ENCODE measurements at places on chromosomes 1 and 21. TPM values are rescaled to one million over a fixed set of nuclear protein-coding genes. Genes with fewer than 3 reads are reported as not detected.

LINGO4 gene
- 0.16 TPM for total RNA-seq

CLIC6 gene
- total RNA-seq: 0.21 TPM

OVAAL gene
- not detected for total RNA-seq

S1PR1 gene
- total RNA-seq: 72.8 TPM

RCOR3 gene
- 50.6 TPM for total RNA-seq

HSD3B1 gene
- not detected for total RNA-seq

RGS1 gene
- total RNA-seq: 13.8 TPM

RGL1 gene
- total RNA-seq: 1.4 TPM

PGLYRP3 gene
- not detected for total RNA-seq

MIS18A gene
- total RNA-seq: 29.4 TPM

KIF14 gene
- 34.1 TPM for total RNA-seq

BTBD8 gene
- total RNA-seq: 1.5 TPM

FALEC gene
- not detected for total RNA-seq

CFHR5 gene
- total RNA-seq: not detected

MROH9 gene
- total RNA-seq: not detected

OR2L8 gene
- 0.29 TPM for total RNA-seq

TTC24 gene
- total RNA-seq: 19.7 TPM

PPFIA4 gene
- total RNA-seq: 31.9 TPM

GIPC2 gene
- 0.34 TPM for total RNA-seq
